ENCODE measurements at places on chromosomes 6 and 20.

DNA sequence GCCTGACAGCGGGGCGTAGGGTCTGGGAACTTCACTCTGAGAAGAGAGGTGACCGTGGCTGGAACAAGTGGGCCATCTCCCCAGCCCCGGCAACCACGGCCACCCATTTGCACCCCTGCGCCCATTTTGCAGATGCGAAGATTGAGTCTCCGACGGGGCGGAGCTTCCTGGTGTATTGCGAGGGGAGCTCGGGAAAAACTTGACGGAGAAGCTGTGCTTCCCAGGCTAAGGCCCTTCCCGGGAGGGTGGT lies 653 bp downstream of the ZNF335 start:
- peak; percentile 63 for DNase-seq

DNA sequence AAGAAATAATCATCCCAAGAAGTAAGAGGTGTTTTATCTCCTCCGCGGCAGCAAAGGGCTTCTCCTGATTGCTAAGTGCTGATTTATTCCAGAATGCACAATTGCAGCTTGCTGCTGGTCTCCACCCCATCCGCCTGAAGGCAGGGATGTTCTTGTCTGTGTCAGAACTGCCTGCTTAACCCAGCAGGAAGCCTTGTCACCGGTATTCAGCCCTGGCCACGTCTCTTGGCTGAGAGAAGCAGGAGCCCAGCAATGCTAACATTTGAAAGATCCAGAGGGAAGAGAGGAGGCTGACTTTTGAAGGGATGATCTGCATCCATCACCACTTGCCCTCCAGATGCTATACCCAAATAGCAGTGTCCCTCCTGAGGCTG lies 4.2 kb downstream of the SCML4 start:
- no peak for DNase-seq

DNA sequence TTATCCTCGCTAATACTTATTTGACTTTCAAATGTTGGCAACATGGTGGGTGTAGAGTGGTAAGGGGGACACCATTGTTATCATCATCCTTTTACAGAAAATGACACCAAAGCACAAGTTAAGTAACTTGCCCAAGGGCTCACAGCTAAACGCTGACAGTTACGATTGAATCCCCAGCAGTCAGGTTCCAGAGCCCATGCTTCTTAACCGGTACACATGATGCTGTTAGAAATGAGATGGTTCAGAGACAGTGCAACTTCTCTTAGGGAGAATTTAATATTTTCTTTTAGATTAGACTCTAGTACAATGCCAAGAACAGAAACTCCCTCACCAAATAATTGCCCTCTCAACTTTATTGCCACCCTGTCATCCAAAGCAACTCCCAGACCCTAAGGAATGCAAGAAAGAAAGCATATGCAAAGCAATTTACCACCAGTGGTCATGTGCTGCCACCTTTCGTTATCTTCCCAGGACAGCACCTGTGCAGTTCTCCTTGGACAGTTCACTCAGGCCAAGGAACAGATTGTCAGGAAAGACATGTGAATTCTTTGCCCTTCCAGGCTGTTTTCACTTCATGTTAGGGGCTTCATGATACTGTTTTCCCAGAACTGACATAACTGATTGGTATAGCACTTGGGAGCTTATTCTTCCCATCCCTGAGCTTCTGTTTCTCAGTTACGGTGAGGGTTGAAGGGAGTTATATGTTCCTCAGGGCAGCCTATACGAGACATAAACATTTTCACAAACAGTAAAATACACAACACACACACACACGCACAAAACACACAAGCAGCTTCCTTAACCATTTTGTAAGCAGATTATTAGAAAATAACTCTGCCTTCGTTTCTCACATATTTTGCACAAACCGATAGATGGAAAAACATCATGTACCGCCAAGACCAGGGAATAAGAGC lies 5.1 kb downstream of the HLA-DMA start:
- no peak for DNase-seq

GRCh38 chr6:15522427-15522826 lies 140.4 kb downstream of the DTNBP1 start:
- no peak for DNase-seq

DNA sequence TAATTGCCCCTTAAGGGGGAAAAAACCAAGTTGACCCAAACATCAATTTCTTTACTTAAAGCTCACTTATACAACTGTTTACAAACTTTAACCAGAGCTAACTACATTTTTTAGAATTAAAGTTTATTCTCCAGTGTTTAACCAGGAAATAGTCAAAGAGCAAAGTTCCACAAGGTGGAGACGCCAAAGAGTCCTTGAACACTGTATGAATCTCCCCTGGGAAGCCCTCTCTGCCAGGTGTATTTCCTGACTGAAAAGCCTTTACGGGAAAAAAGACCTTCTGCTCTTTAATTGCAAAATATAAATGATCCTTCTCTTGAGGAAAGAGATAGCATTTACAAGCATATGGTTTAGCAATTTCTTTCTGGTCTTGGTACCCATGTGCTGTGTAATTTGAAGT lies 36.2 kb downstream of the BTBD9 start:
- no peak for DNase-seq

DNA sequence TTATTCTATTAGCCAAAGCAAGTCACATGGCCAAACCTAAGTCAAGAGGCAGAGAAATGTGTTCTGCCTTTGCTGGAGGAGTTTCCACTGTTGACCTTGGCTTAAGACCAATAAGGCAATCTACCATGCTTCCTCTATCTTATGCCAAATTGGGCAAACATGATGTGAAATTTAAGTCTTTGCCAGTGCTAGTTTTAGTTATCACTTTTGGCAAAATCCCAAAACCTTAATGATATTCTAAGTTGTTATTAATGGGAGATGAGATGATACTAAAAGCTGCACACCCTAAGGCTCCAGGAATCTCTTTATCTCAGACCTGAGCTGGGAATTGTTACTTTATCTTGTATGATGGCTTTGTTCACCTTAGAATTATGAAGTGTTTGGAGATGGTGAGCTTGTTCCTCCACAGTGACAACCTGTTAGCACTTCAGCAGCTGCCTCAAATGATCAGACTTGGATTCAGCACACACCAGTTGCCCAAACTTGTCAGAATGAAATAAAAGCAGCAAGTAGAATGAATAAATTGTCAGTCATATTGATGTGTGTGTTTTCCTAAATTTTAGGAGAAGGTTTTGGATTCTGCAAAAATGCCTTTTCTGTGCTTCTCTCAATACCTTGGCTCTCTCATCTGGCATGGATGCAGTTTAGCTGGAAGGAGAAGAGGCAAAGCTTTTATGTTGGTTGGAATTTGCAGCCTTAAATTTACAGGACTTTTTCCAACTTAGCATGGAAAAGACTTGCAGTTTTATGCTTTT lies 49.3 kb downstream of the RIN2 start:
- no peak for DNase-seq

DNA sequence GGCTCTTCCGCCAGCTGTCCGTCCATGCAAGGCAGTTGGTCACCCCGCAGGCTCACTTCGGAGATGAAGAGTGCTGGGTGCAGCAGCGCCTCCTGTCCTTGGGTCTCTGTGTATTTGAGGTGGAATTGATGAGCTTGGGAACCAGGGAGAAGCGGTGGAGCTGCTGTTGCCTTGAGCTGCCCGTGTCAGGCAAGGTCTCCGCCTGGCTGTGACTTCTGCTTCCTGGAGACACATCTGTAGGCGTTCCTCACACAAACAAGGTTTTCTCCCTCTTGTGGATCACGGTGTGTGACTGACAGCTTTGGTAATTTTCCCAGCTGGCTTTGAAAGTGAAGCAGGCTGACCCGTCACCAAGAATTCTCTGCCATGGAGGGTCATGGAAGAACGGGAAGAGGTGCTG lies 2.5 kb upstream of the SLC17A9 start:
- DNase-seq, result no peak

- DNase-seq, result no peak
Observed at GRCh38 chr6:6592826-6593475, 4.4 kb downstream of the LY86 start.

GRCh38 chr6:37060195-37060559 lies 54.7 kb downstream of the FGD2 start:
- DNase-seq, result no peak

DNA sequence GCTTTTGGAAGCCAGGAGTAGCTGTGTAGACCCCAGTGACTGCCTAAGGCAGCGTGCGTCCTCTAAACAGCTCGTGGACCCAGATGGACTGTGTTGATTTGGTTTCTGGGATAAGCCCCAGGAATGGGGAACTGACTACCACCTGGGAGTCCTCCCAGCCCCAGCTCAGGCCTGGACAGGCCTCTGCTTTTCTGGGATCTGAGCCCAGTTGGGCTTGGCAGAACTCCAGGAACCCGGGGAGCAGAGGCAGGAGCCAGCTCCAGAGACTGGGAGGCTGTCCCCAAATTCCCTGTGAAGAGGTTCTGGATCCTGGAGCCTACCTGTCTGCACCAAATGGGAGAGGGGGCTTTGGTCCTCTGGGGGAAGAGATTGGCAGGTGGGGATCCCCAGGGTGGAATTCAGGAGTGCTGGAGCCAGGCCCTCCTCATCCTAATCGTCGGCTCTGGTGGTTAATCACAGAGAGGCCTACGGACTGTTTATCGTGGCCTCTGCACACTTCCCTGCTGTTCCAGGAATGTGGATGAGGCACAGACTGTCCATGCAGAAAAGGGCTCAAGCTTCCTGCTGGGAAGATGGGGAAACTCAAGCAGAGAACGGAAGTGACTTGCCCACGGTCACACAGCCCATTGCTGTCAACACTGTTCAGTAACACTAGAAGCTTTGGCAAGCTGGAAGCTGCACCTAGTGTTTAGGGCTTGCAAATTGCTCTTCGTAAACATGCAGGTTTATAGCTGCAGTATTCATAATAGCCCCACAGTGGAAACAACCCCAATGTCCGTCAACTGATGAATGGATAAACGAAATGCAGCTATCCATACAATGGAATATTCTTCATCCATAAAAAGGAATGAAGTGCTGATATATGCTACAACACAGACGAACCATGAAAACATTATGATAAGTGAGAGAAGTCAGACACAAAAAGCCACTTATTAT lies 100.6 kb downstream of the KCNB1 start:
- no peak for DNase-seq

DNA sequence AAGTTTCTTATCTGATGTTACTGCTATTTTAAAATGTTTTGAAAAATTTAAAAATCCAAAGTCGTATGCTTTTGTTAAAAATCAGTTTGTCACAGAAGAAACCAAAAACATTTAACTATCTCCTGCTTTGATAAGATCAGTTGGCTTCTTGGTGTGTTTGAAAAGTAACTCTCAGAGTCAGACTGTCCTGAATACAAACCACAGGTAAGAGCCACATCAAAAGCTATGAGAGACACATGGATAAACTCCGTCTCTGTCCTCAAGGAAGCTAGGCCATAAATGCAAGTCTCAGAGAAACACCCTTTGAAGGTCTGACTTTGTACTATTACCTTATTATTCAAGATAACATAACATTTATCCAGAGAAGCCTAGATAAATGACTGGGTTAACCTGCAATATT lies 7.7 kb downstream of the HBS1L start:
- DNase-seq, result no peak

All from GM12892 (cell line).